CD4-positive, alpha-beta T cell treated with Interleukin-10 for 1 hour (primary cell): ENCODE measurements at places on chromosomes 2 and 18.

GRCh38 chr2:10549195-10549594, 101.1 kb upstream of the ODC1 start:
- DNase-seq: no peak

DNA sequence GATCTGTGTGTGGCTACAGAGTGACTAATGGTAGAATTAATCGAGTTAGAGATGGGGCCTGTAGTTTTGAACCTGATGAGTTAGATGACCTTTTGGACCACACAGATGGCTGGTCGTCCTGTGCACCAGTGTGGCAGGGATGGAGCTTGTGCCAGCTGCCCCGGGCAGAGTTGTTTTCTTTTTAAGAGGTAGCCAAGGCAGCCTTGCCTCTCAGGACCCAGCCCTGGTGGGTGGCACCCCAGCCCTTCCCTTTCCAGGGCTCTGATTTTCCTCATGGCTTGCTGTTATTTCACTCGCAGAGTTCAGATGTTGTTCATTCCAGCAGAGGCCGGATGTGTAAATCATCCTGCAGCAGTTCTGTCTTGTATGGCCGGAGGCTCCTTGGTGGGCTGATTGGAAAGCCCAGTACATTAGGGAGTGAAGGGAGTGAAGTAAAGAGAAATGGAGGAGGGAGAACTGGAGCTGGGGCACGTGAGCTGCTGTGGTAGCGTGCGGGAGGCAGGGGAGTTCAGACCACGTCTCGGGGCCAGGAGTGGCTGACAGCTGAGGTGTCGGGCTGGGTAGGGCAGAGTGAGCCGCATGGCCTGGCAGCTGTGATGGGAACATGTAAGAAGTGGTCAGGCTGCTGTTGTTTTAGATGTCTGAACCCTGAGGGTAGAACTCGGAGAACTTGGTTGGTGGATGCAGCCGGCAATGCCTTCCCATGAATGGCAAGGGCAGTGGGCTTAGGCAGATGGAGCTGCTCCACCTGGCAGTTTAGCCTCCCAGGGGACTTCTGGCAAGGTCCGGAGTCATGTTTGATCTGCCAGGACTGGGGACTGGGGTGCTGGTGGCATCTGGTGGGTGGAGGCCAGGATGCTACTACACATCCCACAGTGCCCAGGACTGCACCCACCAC, 28.8 kb downstream of the ASAP2 start:
- DNase-seq: no peak

GRCh38 chr2:174969091-174969734, 36.0 kb downstream of the CHN1 start:
- DNase-seq: no peak

DNA sequence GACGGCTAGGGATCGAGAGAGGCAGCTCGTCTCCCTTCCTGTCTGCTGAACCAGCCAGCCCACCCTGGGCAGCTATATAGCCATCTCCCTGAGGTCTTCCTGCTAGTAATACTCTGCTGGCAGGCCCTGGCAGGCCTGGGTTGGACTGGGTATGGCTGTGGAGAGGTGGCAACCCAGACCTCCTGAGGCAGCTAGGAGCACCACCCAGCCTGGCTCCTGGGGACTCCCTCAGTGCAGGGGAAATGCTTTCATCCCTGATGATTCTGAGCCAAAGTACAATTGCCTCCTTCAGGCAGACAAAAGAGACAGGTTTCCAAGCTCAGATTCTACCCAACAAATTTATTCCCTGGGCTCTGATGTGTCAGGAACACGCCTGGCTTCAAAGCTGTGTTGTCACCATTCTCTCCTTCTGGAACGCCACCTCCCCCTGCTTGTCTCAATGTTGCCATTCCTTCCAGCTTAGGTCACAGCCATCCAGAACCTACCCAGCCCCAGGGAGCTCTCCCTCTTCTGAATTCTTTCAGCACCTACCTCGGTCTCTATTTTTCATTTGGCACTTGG, 4.7 kb upstream of the DNAJB2 start:
- no peak for DNase-seq

- DNase-seq: no peak
Observed at GRCh38 chr2:20186855-20187187, 38.1 kb downstream of the SDC1 start.

DNA sequence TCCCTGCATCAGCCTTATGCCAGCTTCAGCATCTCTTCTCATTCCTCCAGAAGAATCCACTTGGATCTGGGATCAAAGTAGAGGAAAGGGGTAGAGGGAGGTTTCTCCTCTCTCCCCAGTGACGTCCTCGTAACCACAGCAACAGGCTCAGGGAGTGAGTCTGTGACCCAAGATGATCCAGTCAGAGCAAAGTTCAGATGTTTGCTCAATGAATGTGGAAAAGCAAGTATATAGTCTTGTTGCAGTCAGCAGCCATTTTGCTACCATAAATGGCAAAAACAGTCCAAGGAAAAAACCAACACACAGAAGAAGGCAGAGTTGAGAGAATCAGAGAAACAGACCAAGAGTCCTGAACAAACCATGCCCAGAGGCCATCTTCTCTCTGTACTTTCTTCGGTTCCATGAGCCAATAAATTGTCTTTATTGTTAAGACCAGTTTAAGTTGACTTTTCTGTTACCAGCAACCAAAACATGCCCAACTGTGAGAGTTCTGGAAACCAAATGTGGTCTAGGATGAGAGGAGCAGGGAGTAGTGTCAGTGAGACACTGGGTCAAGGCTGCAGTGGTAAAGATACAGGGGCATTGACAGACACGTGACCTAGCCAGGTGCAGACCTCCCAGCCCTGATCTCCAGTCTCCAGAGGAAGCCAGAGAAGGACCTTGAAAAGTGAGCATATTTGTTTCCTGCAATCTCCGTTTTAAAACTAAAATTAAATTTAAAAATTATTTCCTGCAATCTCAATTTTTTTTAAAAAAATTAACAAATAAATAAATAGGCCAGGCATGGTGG, 3.2 kb upstream of the CXCR1 start:
- no peak for DNase-seq

GRCh38 chr2:75135776-75136400, 63.4 kb downstream of the TACR1 start:
- DNase-seq: no peak

GRCh38 chr18:54783139-54783538, 45.1 kb upstream of the RAB27B start:
- no peak for DNase-seq

DNA sequence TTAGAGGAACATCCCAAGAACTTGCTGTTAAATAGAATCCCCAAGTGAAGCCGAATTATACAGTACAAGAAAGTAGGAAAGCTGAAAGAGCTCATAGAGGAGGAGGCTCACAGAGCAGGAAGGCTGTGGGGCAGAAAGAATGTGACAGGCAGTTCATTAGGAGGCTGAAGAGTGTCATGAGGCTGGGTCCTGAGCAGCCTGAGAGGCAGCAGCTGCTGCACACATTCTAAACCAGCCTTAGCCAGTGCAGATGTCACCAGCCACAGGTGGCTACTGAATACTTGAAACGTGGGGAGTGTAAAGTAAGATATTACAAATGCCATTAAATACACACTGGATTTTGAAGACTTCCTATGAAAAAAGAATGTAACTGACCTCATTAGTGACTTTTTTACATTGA, 490.2 kb upstream of the KLHL29 start:
- no peak for DNase-seq

DNA sequence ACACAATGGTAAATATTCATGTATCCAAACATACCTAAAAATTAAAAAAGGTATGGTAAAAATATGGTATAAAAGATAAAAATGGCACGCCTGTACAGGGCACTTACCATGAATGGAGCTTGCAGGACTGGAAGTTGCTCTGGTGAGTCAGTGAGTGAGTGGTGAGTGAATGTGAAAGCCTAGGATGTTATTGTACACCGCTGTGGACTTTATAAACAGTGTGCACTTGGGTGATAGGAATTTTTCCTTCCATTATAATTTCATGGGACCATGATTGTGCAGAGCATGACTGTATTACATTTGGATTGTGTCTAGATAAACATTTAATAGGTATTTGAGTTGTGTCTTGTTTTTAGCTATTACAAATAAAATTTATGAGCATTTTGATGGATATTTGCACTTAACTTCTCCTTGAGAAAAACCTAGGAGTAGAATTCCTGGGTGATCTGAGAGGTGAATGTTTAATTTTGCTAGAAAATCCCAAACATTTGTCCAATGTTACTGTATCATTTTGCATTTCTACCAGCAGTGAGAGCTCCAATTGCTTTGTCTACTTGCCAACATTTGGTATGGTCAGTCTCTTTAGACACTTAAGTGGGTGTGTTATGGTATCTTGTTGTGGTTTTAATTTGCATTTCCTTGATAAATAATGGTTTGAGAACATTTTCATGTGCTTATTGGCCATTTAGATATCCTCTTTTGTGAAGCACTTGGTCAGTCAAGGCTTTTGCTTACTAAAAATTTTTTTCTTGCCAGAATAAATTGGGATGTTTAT, 81.7 kb downstream of the BCL2L11 start:
- no peak for DNase-seq

DNA sequence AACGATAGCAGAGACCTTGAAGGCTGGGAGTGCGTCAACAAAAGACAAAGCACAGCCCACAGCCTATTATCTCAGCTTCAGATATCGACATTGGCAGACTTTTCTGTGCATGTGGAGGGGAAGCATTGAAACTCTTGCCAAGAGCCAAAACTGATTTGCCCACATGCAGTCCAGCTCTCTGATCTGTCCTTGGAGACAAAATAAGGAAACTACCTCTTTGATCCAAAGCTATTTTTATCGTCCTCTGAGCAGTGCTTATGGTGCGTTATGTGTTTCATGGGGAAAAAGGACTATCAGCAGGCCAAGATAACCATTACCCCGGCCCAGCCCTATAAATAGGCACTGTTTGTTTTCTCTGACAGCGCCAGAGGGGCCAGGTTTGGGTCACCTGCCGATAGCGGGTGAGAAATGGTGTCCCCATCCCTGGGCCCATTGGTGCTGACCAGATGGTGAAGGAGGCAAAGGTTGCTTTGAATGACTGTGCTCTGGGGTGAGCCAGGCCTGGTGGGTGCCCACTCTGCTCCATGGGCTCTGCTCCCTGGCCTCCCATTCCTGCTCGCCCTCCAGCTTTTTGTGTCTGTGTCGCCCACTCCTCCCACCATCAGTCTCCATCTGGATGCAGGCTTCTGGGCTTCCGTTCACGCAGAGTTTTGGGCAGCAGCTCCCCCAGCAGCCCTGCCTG, 176.1 kb upstream of the HS6ST1 start:
- DNase-seq: no peak
